AG09309 (cell line): ENCODE measurements at places on chromosomes 12 and 14.

GRCh38 chr12:83826112-83826511 lies 1086.5 kb downstream of the SLC6A15 start:
- no peak for DNase-seq

DNA sequence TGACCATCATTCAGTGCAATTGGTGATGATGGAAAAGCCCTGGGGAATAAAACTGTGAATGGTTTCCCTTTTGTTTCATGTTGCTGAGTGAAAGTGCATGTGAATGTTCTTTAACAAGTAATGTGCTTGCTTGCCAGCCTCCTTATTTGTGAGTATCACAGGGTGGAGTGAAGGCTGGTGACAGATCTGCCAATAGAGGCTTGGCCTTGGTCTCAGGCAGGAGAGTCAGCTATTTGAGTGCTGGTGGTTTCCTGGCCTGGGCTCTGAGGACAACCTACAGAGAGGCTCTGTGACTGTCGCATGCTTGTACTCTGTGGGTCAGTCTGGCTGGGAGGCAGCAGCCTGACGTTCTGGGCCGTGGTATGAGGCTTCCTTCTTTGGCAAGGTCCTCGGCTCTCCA lies 20.7 kb downstream of the KRT85 start:
- no peak for DNase-seq

DNA sequence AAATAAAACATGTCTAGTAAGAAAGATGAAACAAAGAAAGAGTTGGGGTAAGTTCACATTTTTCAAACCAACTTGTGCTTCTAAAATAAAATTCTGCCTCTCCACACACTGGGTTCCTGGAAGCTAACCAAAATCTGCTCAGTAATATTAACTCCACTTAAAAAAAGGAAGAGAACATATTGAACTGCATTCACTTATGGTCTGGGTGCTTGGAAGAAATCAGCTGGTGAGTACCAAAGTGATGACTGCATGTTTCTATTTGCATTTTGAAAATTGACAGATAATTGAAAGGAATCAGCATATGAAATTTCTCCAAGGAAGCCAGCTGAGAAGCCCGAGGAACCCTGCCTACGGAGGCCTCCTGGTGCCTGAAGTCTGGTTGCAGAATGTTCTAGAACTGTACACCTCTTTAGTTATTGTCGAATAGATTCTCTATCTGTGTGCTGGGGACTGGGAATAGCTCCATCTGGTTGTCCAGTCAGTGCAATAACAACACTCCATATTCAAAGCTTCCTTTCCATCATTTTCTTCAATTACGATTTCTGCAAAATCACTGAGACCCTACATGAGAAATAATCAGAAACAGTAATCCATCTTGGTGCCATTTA lies 836.1 kb downstream of the VRK1 start:
- no peak for DNase-seq

- DNase-seq, result peak; percentile 62
These were observed 56.3 kb downstream of the FGD4 start for GRCh38 chr12:32455607-32456071.

DNA sequence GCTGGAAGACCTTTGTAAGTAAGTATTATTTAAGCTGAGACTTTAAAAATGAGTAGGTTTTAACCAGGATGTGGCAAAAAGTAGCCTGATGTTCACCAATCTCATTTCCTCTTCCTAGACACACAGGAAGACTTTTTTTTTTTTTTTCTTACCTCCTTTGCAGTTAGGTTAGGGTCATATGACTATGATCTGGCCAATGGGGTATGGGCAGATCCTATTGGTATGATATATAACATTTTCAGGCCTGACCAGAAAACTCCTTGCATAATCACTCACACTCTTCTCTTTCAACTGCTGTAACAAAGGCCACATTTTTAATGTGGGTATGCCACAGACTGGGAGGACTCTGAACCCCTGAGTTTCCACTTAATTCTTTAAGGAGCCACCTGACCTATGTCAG lies 2.7 kb upstream of the RPS6KA5 start:
- no peak for DNase-seq

GRCh38 chr12:43786899-43787693 lies 19.0 kb downstream of the TWF1 start:
- no peak for DNase-seq

DNA sequence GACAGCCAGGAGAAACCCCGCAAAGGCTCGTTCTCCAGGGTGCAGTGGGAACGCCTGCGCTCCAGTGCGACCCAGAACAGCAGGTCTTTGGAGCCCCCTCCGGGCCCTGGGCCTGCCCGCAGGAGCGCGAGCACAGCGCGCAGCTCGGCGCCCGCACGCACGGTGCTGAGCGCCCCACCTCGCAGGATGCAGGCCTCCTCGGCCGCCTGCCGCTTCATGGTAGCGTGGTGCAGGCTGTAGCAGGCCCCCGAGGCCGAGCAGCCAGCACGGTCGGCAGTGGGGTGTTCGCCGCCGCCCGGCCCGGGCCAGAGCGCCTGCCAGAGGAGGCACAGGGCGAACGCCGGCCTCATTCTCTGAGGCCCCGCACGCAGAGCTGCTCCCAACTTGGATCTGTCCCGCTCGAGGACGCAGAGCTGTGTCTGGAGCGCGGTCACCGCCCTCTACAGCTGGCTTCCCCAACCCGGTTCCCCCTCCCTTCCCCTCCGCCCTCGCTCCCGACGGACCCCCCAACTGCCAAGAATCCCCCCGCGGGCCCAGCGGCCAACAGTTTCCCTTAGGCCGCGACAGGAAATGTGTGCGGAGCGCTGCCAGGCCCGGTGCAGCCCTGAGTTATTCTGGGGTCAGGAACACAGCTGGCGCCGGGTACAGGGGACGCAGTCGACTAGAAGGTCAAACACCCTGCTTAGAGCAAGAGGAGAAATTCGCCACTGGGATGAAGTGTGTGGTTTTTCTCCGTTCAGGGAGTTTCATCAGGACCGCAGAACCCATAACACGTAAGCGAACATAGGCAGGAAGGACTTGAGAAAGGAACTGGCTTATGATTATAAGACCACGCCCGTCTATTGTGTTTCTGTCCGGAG lies at the start of gene CLEC14A:
TSS of gene CLEC14A (minus strand) at position 421 of the 860 bp plus-strand sequence. CDS start at position 350, 71 bp downstream.
- DNase-seq, result peak; percentile 14

DNA sequence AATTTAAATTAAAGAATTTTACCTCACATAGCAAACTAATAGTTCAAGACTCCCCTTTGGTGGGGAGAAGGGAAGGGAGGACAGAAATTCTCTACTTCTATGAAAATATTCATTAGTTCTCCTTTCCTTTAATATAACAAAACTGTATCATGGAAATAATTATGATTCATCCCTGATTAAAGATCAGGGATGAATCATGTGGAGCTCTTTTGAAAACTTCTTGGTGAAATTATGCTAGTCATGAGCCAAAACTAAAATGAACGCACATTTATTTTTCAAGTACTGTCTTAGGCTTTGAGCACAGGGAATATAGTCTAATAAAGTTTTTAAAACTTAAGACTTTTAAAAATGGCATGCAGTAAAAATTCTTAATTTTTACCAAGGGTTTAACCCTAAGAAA lies 17.1 kb downstream of the TMBIM4 start:
- peak; percentile 17 for DNase-seq

DNA sequence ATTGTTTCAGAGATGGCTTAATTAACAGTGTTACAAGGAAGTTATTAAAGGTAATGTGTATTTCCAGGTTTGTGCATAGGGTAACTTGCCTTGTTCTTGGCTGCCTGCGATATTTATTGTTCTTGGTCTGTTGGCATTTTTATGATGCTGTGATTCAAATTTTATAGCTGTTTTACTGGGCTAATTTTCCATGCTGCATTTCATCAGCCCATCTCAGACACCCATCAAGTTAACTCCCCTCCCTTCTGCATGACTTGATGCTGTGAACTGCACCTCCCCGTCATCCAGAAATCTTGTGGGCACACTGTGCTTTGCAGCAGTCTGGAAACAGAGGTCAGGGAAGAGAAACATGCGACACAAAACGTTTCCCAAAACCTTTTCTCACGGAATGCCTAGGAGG lies 1049.2 kb downstream of the AACS start:
- no peak for DNase-seq

- no peak for DNase-seq
These were observed 14.0 kb upstream of the TBX3 start for GRCh38 chr12:114697741-114698565.

GRCh38 chr12:49672301-49673217 lies 34.6 kb downstream of the FMNL3 start:
- DNase-seq, result no peak

GRCh38 chr12:52022841-52023181 lies 16.1 kb downstream of the TAMALIN start:
- no peak for DNase-seq

- no peak for DNase-seq
These were observed 593 bp downstream of the PIP4P1 start for GRCh38 chr14:20460458-20461224.

- DNase-seq, result peak; percentile 74
These were observed 133.8 kb upstream of the NUDT4 start for GRCh38 chr12:93243689-93244513.

DNA sequence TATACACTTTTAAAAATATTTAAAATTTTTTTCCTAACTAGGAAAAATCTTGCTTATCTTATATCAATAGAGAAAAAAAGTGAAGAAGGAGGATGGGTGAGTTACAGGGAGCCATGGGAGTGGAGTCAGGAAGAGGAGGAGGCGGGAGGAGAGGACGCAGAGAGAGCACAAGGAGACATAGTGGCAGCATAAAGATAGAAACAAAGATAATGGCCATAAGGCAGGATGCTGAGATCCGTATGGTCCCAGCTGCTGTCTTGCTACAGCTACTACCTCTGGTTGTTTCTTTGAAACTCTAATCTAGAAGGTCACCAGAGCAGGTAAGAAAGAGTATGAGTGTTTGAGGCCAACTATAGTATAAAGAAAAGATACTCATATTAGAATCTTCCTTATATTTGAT lies 2.6 kb upstream of the SOX5 start:
- no peak for DNase-seq

DNA sequence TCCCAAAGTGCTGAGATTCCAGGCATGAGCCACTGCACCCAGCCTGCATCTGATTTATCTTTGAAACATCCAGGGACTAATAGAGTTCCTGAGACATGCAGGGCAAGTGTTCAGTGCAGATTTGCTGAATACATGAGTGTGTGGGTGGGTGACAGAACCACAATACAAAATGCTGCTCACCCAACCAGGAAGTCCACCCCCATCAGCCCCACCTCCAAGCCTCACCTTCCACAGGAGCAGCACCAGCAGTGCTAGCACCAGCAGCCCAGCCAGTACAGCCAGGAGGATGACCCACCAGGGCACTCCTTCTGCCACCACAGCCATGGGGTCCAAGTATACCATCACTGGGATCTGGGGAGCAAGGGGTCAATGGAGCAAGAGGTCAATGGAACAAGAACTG lies 20.0 kb downstream of the ITGA7 start:
- DNase-seq, result no peak

DNA sequence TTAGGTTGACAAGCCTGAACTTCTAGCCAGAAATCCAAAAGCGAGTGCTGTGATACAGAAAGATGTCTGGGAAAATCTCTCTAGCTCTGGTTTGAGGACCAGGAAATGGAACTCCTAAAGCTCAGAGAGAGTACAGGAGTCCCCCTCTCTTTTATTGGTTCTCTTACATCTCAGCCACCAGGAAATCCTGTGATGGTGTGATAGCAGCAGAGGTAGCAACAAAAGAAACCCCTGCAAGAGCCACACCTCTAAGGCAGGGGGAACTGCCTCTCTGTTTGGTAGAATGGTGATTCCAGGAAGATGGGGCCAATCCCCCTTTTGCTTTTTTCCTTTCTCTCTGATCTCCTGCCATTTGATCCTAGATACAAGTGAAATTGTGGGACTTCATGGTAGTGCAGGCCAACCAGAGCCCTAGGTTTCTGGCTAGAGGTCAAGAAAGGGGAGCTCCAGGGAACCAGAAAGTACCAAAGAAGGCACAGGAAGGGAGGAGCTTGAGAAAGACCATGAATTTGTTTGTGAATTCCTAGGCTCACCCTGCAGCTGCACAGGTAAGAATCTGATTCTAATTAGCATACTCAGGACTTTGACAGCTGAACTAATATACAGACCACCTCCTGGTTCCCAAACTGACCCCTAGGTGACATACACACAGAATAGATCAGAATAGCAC lies 88.5 kb downstream of the PAPLN start:
- no peak for DNase-seq

GRCh38 chr14:92665661-92666110 lies 82.7 kb downstream of the LGMN start:
- DNase-seq, result no peak

- DNase-seq, result no peak
These were observed 784.1 kb upstream of the TBX3 start for GRCh38 chr12:115468087-115468510.

DNA sequence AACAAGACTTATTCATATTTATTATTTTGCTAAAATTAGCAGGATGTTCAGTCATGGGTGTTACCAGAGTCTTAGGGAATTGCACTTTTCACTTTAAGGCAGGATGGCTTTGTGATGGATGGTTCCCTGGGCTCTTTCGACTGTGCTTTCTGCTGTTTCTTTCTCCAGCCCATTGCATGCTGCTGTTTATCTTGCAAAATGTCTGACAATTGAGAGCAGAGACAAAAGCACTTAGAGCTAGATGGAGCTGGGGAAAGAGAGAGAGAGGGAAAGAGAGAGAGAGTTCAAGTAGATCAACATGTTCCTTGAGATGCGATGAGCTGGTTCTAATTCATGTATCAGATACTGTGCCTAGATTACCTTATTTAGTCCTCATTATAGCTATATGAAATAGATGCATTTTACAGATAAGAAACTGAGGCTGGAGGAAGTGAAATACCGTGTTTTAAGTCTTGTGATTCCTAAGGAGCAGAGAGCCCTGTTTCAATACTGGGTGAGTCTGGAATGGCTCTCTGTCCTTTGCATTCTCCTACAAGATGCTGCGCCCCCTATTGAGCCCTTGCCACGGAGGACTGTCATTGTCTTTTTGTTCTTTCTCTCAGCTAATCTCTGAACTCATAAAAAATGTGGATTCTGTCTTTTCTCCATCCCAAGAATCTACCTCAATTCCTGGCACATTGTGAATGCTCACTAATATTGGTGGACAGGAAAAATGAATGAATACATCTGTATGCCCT lies 227.9 kb downstream of the ALG10B start:
- DNase-seq, result no peak

DNA sequence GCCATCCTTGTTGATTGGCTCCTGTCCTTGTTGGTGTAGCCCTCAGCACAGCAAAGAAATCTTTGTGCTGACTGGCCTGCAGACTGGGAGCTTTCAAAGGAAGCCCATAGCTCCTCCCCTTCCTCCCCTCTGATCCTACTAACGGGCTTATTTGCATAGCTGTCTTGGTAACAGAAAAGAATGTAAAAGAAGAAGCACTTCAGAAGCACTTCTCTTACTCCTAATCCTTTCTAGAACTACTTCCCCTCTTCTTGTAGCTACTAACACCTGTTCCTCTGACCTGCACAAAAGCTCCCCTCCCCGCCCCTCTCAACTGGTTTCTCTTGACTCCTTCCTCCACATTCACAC lies 14.3 kb upstream of the RIC8B start:
- DNase-seq, result no peak

DNA sequence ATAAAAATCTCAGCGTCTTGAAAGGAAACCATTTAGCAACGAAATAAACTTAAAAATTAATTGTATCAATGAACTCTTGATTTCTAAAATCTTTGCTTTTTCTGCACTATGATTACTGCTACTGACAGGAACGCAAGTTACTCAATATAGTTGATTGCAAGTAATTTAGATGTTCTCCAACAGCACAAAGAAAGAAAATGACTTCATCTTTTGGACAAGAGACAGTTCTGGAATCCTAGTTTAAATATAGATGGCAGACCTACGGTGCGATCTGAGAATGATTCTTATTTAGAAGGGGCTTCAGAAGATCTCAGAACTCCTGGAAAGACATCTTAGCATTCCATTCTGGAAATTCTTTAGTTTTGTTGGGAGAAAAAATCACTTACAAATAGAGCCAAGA lies 1.4 kb upstream of the SUDS3 start:
- DNase-seq, result peak; percentile 31

GRCh38 chr12:243381-243780 lies 19.3 kb downstream of the SLC6A13 start:
- DNase-seq, result no peak

- DNase-seq, result no peak
These were observed 26.5 kb upstream of the POC1B start for GRCh38 chr12:89552376-89552775.
